ENCODE measurements at places on chromosomes 6 and 20. TPM values are rescaled to one million over a fixed set of nuclear protein-coding genes. Genes with fewer than 3 reads are reported as not detected.

Gene PDRG1
- 16.2 TPM for total RNA-seq

Gene ZSCAN23
- 4.8 TPM for total RNA-seq

Gene COL19A1
- 0.10 TPM for total RNA-seq

Gene ARMC2
- 5.2 TPM for total RNA-seq

Gene HTR1B
- 1.9 TPM for total RNA-seq

Gene MYB
- not detected for total RNA-seq

Gene EEF1A2
- 37.6 TPM for total RNA-seq

Gene XRN2
- 68.2 TPM for total RNA-seq

Gene SAMD10
- total RNA-seq: 4.3 TPM

Gene PLG
- 0.16 TPM for total RNA-seq

Gene TFAP2D
- total RNA-seq: not detected

Gene LRRN4
- 1.1 TPM for total RNA-seq

Gene ACOT13
- 35.9 TPM for total RNA-seq

Gene RSPO3
- total RNA-seq: 4.5 TPM

Gene CYP39A1
- 0.84 TPM for total RNA-seq

Gene ADGRF5
- total RNA-seq: 0.54 TPM

Gene HDGFL1
- not detected for total RNA-seq

Gene GMEB2
- 10.7 TPM for total RNA-seq

Gene DSN1
- 6.1 TPM for total RNA-seq

Gene NHLRC1
- not detected for total RNA-seq

Gene KCNQ2
- total RNA-seq: 11.5 TPM

Gene UST
- total RNA-seq: 15.3 TPM

Gene CALHM4
- 0.20 TPM for total RNA-seq

Gene TMC2
- not detected for total RNA-seq

Gene COL21A1
- 0.53 TPM for total RNA-seq

Gene SIM1
- total RNA-seq: not detected

Gene COL20A1
- total RNA-seq: 3.1 TPM

Gene RAB32
- 75.7 TPM for total RNA-seq

Gene MUC22
- 0.05 TPM for total RNA-seq

Gene CD109
- 18.3 TPM for total RNA-seq

Gene PTPRK
- 139 TPM for total RNA-seq

Data from astrocyte (in vitro differentiated cells and primary cell).